Heart left ventricle (tissue), 16 donors: ENCODE measurements at places on chromosomes 1 and 21. TPM values are rescaled to one million over a fixed set of nuclear protein-coding genes. Genes with fewer than 3 reads are reported as not detected.

AKR7A2 gene
- 51.0 TPM for total RNA-seq

- H3K27ac ChIP-seq, result no peak overlapping the region
- DNase-seq, result no peak
- H3K4me3 ChIP-seq, result no peak overlapping the region
- H3K27me3 ChIP-seq, result no peaks in the 10 kb centered on the region
- H3K36me3 ChIP-seq, result no peaks in the 10 kb centered on the region
- peaks cover 17% of the 10 kb centered on the region for H3K4me1 ChIP-seq
Measured at GRCh38 chr1:158101455-158101854, 79.2 kb upstream of the CD1D start.

- no peak overlapping the region for H3K4me3 ChIP-seq
- H3K27ac ChIP-seq, result no peak overlapping the region
- no peak for DNase-seq
- no peaks in the 10 kb centered on the region for H3K27me3 ChIP-seq
- peaks cover 36% of the 10 kb centered on the region for H3K4me1 ChIP-seq
- no peaks in the 10 kb centered on the region for H3K36me3 ChIP-seq
Measured at GRCh38 chr1:160104486-160104885, 6.1 kb upstream of the IGSF8 start.

GRCh38 chr1:13450204-13450603, 40.0 kb downstream of the PRAMEF20 start:
- H3K4me1 ChIP-seq, result no peaks in the 10 kb centered on the region
- no peak overlapping the region for H3K4me3 ChIP-seq
- no peaks in the 10 kb centered on the region for H3K36me3 ChIP-seq
- no peak overlapping the region for H3K27ac ChIP-seq
- H3K27me3 ChIP-seq, result no peaks in the 10 kb centered on the region
- no peak for DNase-seq
